ENCODE measurements at places on chromosomes 7 and 10. TPM values are rescaled to one million over a fixed set of nuclear protein-coding genes. Genes with fewer than 3 reads are reported as not detected.

The NXPH1 gene
- total RNA-seq = not detected

The RPEL1 gene
- total RNA-seq = not detected

DNA sequence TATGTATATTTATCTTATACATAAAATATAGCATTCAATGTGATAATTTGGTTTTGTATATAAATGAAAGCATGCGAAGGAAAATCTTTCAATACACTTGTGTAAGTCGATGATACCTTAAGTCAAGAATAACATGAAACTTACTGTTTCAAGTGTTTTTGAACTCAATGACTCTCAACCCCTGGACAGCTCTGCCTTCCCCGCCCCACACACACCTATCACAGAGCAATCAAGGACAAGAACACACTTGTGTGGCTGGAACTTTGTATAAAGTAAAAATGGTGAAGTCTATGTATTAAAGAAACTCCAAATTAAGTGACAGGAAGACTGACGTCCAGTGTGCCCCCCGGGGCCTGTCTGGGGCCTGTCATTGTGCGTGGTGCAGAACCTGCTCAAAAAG lies 478.6 kb upstream of the AKR1E2 start:
- no peak for DNase-seq

DNA sequence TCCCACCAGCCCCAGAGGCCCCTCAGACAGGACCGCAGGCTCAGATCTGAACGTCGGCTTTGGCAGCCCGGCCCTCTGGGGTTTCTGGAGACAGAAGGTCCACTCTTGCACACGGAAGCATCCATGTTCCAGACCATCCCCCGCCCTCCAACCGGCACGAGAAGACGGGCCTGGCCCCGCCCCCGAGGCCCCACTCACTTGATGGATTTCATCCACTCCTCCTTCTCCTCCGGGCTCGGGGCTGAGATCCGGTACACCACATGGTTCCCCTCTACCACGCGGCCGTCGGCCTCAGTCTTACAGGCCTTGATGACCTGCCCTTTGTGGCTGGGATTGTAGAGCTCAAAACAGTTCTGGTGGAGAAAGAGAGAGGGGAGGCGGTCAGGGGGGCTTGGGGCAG lies 107.3 kb downstream of the CYTH3 start:
- peak; percentile 63 for DNase-seq

The CSTF2T gene
- total RNA-seq = 15.3 TPM

DNA sequence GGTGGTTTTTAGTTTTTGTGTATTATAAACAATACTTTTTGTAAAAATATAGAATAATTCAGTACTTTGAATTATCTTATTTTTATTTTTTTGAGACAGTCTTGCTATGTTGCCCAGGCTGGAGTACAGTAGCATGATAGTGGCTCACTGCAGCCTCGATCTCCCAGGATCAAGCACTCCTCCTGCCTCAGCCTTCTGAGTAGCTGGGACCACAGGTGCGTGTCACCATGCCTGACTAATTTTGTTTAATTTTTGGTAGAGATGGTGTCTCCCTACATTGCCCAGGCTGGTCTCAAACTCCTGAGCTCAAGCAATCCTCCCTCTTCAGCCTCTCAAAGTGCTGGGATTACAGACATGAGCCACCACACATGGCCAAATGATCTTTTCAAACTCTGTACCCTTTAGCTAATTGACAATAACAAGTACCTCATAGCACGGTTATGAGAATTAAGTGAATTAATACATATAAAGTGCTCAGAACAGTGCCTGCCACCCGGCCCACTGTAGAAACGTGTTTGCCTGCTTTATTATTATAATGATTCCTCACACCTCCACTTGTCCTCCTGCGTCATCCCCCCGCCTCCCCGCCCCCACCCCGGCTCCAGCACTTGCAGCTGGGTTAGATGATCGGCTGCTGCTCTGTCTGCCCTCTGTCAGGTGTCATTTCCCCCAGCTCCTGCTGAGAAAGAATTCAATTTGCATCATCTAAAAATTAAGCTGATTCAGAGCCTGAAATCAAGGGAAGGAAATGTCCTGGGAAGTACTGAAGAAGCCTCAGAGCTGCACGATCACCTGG lies 53.6 kb upstream of the NRF1 start:
- DNase-seq = no peak

DNA sequence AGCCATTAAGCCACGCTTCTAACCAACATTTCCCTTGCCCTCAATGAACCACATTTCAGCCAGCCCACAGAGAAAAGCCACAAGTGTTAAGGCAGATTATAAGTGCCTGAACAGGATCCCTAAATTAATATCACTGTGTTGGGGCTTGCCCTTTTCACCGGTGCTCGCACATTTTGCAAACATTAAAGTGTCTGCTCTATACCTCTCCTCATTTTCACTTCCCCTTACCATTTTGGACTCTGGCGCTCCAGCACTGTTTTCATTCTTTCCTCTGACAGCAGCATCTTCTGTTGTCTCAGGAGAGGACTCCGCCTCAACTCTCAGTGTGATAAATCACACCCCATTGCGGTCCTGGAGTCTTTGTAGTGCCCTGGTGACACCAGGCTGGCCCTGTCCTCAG lies 274.2 kb downstream of the BAMBI start:
- no peak for DNase-seq

DNA sequence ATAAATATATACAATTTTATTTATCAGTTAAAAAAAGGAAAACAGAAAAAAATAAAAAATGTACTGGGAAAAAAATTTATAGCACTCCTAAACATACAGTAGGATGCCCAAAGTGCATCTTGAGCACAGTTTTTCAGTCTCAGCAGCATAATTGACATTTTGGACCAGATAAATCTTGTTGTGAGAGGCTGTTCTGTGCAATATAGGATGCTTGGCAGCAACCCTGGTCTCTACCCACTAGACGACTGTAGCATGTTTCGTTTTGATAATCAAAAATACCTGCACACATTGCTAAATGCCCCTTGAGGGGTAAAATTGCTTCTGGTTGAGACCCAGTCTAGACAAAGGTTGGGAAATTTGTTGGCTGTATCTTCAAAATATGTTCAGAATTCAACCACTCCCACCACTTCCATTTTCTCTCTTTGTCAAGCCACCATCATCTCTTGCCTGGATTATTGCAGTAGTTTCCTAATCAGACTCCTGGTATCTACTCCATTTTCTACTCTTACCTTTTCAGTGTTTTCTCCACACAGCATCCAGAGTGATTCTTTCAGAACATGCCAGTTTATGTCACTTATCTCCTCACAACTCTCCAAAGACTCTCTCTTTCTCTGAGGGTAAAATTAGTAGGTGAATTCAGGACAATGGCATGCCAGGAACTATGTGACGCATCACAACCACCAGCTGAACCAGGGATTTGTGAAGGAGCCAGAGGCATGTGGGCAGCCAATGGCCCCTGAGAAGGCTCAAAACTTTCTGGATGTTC lies 91.4 kb downstream of the GPR85 start:
- no peak for DNase-seq

The HTR5A gene
- not detected for total RNA-seq

The TMEM178B gene
- total RNA-seq = 1.4 TPM

The CPED1 gene
- total RNA-seq = 39.2 TPM

The CACNA2D1 gene
- 10.3 TPM for total RNA-seq

The SYT15 gene
- 45.4 TPM for total RNA-seq

The CPA4 gene
- total RNA-seq = not detected

The MYH16 gene
- total RNA-seq = not detected

DNA sequence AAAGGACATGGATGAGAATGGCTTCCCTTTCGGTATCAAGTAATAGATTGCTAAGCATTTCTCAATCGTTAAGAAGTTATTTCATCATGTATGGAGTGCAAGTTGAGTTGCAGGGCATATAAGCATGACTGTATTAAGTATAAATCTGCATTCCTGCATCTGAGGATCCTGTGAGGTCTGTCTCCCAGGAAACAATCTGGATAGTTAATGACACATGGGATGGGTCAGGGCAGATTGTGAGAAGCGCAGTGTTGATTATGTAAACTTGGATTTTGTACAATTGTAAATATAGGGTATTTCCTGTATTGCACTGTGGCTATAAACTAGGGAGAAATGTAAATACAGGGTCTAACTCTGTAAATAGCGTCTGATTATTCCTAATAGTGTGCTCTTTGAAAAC lies 102.6 kb downstream of the PLXDC2 start:
- no peak for DNase-seq

The UCN3 gene
- 1.2 TPM for total RNA-seq

DNA sequence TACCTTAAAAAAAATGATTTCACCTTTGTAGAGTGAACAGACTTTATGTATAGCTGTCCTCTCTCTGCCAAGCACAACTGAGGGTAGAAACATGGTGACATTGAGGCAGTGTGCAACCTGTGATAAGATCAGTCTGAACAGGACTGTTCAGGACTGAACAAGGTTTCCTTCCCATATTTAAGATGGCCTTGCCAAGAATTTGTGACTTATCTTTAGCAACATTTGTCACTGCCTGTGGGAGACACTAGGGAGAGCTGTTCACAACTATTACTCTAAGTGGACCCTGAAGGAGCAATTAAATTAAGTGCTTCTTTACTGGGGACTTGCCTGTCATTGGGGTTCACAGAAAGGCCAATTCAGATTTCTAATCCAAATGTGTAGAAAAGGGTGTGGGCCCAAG lies 6.7 kb downstream of the OR13A1 start:
- no peak for DNase-seq

The MGAM2 gene
- total RNA-seq = 0.61 TPM

DNA sequence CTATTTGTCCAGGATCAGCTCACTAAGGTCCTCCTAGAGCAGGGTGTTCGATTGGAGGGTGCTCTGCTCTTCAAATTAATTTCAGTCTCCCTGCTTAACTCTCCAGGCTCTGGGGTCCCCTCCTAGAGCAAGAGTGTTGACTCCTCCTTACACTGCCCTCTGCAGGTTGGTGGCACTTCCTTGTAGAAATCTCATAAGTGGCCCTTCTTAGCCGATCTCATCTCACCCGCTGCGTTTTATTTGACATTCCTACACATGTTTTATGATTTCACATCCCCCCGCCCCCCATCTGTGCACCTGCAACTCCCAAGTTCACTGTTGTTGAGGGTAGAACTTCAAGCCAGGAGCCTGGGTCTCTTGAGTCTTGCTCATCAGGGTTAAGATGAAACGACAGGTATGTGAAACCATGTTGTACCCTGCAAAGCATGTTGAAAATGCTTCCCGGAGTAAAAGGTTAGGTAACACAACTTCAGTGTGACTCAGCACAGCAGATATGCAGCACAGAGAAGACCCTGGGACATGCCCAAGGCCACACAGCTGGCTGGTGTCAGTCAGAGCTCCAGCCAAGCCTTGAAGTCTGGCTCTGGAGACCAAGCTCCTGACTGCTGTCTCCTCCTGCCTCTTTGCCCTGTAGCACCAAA lies 171.2 kb downstream of the PRKAG2 start:
- DNase-seq = no peak

The DEPP1 gene
- 160 TPM for total RNA-seq

- DNase-seq = no peak
These were observed 75.9 kb upstream of the MAGI2 start for GRCh38 chr7:79529214-79529880.

DNA sequence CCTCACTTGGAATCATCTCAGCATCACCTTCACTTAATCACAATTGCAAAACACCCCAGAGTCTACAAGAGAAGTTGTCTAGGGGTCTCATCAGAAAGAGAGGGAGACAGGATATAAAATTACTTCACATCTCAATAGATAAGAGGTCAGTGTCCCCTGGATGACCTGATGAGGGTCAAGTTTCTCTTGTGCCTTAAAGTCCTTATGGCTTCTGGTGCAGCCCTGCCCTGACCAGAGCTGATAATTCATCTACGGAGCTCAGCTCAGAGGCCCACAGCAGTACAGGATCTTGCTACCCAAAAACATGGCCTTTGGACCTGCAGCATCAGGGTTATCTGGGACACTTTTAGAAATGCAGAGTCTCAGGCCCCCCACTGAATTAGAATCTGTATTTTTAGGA lies 111.1 kb upstream of the GLI3 start:
- DNase-seq = no peak

DNA sequence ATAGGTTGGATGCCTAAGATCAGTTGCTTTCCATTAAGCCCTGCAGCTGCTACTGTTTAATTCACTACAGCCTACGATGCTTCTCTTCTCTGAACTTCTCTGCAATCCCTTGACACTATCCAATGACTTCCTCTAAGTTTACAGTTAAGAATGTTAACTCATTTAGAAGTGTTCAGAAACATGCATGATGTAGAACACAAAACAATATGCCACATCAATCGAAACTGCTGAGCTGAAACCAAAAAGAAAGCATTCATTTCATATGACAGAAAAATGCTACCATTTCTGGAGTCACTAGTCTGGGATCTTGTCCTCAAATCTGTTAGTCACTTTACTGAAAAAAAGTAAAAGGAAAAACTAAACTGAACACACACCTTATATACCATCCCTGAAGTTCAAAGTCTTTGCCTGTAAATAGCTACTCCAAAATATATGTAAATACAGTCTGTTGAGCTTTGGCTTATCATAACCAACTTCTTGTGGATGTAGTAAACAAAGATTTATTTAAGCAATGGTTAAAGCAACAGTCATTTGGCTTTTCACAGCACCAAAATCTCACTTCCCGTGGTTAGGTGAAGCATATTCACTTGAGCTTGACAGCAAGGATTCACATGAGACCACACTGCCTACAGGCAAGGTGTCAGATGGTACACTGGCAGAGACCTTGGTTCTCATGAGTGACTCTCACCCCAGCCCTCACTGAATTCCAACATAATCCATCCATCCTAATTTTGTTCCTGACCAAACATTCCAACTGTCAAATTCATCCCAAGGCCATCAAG lies 187.0 kb downstream of the PPP1R17 start:
- no peak for DNase-seq
